ELF-1 (cell line): ENCODE measurements at places on chromosomes 5 and 9.

DNA sequence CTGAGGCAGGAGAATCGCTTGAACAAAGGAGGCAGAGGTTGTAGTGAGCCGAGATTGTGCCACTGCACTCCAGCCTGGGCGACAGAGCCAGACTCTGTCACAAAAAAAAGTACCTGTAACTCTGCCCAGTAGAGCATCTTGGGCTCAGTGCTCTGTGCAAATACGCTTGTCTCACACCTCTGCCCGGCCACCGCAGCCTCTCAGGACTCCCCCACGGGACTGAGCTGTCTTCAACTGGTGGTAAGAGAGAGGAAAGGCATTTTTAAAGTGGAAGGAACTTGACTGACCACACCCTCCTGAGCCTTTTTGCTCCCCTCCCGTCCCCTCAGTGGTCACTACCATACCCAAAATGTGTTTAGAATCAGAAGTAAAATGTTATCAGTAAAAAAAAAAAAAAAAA, 174.3 kb upstream of the PIK3R1 start:
- DNase-seq = no peak

- DNase-seq = no peak
These were observed 850 bp downstream of the IL6ST start for GRCh38 chr5:55993731-55994494.

DNA sequence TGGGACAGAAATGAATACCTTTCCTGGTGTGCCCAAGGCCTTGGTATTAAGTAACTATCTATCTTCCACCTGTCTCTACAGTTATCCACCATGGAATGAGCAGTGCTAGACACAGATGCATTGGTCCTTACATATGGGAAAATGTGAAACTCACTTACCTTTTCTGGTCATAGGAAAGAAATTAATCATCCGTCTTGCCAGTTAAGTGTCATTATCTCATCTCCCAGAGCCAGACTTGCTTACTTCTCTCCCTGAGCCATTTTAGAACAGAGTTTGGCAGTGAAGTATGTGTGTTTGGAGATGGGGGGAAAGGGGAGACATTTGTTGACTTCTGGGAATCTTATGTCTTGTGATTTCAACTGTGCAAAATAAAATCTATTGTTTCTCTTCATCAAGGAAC, 1211.0 kb upstream of the CDH6 start:
- no peak for DNase-seq

GRCh38 chr5:127856292-127856691, 153.1 kb downstream of the CCDC192 start:
- no peak for DNase-seq

DNA sequence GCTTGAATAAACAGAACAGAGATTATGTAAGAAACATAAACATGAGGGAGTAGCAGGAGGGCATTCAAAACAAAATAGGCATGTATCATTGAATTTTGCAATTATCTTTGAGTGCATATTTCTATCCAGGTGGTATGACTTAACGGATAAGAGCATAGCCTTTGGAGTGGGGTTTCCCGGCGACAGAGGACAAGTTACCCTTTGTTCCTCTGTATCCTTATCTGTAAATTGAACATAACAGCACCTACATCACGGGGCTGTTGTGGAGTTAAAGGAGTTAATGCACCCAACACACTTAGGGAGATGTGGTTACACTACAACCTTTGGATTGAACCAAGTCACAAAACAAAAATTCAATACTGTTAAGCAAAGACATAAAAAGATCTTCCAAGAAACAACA, 314.6 kb upstream of the KIF2A start:
- DNase-seq = no peak
